ENCODE measurements at places on chromosomes 11 and 22. TPM values are rescaled to one million over a fixed set of nuclear protein-coding genes. Genes with fewer than 3 reads are reported as not detected.

The HARBI1 gene
- total RNA-seq: 4.4 TPM

The C11orf68 gene
- 9.5 TPM for total RNA-seq

The ART1 gene
- total RNA-seq: not detected

The MUC2 gene
- 881 TPM for total RNA-seq

The MOV10L1 gene
- not detected for total RNA-seq

The DDIAS gene
- 0.27 TPM for total RNA-seq

The HSD17B12 gene
- 69.0 TPM for total RNA-seq

The ANO9 gene
- total RNA-seq: 161 TPM

The OR10G8 gene
- not detected for total RNA-seq

The SPATA19 gene
- total RNA-seq: not detected

The THOC5 gene
- total RNA-seq: 36.3 TPM

The C11orf52 gene
- total RNA-seq: 15.7 TPM

The RNF214 gene
- 15.0 TPM for total RNA-seq

The MMP11 gene
- 17.3 TPM for total RNA-seq

The IGLL1 gene
- total RNA-seq: not detected

The TNNI2 gene
- 9.3 TPM for total RNA-seq

GRCh38 chr11:126336138-126336541 lies 19.3 kb upstream of the ST3GAL4 start:
- no peak for DNase-seq

- DNase-seq: no peak
These were observed 14.2 kb downstream of the LINC01488 start for GRCh38 chr11:69495441-69496201.

GRCh38 chr11:72781063-72781312 lies 12.9 kb downstream of the STARD10 start:
- peak; percentile 70 for DNase-seq

DNA sequence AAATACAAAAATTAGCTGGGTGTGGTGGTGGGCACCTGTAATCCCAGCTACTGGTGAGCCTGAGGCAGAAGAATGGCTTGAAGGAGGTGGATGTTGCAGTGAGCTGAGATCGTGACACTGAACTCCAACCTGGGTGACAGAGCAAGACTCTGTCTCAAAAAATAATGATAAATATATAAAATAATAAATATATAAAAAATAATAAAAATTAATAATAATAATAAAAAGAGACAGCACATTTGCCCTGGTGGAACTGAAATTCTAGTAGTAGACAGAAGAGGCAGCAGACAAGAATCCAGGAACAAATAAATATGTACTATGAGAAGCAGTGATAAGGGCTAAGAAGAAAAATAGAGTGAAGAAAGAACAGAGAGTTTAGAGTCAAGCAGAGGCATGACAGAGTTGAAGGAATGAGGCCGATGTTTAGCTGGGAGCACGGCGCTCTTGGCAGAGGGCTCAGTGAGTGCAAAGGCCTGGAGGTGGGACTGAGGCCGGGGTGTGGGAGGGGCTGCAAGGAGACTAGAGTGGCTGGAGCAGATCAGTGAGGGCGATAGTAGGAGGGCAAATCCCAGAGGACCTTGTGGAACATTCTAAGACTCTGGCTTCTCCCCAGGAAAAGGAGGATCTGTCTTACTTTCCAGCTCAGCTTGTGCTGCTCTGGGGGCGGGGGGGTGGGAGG lies 410.3 kb downstream of the MN1 start:
- DNase-seq: no peak

GRCh38 chr11:57604296-57605027 lies 7.0 kb downstream of the SERPING1 start:
- DNase-seq: no peak

GRCh38 chr11:121557348-121557747 lies 104.6 kb upstream of the SORL1-AS1 start:
- DNase-seq: no peak

DNA sequence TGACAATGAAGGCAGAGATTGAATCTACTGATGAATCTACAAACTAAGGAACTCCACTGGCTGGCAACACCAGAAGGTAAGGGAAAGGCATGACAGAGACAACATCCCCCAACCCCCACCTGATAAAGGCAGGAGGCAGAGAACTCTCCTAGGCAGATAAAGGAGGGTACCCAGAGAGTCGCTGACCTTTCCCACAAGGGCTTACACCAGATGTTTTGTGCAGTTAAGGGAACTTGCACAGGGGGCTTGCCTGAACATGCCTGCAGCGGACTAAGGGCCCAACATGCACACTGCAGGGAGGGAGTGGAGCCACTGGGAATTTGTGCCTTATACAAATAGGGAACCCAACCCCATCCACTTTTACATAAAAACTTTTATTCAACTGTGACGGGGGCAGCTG lies 1996.9 kb upstream of the RAG2 start:
- no peak for DNase-seq

DNA sequence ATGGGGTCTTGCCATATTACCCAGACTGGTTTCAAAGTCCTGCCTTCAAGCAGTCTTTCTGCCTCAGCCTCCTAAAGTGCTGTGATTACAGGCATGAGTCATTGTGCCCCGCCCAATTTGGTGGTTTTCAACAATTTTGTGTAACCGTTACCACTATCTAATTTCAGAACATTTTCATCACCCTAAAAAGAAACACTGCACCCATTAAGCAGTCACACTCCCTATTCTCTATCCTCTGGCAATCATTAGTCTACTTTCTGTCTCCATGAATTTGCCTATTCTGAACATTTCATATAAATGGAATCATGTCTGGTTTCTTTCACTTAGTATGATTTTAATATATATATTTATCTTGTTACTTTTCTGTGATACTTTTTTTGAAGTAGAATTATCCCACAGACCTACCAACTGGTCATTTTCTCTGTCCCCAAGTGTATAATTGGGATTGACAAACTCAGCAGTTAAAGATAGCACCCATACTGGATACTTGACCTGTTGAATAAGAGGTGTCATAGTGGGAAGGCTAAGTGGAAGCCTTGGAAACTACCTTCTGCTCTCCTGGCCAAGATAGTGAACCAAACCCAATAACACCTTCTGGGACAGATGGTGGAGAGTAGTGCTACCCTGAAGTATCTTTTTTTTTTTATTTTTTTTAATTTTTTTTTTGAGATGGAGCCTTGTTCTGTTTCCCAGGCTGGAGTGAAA lies 64.8 kb downstream of the STIM1 start:
- DNase-seq: peak; percentile 79

DNA sequence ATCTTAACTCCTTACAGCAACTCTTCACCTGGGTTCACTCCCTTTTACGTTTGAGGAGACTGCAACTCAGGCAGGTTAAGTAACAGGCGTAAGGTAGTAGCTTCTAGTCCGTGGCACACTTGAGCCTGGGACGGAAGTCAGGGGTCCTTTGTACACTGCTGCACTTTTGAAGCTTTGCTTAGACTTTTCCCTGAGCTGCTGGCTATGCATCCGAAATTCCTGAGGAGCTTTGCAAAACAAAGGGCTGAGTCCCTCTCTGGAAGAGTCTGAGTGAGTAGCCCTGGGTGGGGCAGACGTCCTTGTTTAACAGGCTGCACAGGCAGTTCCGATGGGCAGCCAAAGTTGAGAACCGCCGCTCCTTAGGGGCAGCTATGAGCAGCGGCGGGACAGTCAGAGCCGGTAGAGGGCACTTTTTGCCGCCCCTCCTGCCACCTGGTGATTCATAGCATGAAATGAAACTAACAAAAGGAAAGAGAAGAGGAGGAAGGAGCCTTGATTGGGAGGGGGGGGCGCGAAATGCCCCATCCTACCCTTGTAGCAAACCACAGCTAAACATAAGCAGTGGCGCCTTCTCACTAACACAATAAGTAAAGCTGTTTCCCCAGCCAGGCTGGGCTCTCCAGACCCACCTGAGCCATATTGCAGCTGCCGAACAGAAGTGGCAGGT lies 1.4 kb downstream of the TMEM109 start:
- peak; percentile 90 for DNase-seq

- DNase-seq: no peak
These were observed 77.6 kb downstream of the MIAT start for GRCh38 chr22:26735019-26735409.

GRCh38 chr22:31995046-31995445 lies 48.0 kb upstream of the SLC5A1 start:
- DNase-seq: no peak

- DNase-seq: no peak
These were observed 211.3 kb downstream of the MYO18B start for GRCh38 chr22:25953276-25953675.

DNA sequence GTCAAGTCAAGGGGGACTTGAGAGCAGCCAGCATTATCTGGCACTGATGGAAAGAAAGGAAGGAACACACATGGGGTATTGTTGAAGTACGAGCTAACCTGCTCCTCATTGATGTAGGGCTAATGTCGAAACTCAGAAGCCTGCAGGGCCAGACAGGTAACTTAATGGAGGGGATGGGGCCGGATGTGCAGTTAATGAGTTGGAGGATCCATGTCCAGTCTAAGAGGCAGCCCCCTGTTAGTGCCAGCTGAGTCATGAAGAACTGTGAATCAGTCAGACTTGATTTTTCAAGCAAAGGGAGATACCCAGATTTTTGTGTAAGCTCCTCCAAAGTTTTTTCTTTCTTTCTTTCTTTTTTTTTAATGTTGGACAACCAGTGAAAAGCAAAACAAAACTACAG lies 65.6 kb downstream of the CECR2 start:
- no peak for DNase-seq

DNA sequence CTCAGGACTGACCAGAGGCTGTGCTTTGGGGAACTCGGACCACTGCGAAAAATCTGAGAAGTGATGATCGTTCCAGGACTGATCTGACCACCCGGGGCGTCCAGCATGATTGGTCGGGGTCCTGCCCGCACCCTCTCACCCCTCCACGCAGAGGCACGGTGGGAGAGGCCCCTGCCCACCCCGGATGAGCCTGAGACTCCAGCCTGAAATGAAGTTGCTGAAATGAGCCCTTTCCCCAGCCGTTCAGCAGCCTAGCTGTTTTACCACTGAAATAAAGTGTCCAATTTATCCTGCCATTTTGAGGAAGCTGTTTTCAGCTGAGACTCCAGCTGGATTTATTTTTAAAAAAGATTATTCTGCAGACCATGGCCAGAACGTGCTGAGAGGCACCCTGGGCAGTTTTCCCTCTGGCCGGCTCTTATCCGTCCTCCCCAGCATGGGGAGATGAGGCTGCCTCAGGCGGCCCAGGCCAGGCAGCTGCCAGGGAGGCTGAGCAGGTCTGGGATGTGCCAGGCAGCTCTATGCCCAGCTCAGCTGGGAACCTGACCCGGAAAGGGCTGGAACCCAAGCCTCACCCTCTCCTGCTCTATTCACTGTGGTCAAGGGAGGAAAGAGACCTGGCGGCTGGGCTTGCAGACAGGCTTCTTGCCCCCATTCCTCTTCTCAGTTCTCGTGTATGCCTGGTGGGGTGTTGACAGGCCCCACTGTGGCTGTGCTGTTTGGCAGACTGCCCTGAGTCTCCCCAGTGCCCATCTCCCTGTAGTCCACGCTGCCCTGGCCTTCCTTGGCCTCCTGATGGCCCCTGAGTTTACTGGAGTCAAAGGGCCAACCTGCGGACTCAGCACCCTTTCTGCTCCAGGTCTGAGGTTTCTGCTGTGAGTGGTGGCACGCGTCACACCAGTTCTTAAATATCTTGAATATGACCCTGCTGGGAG lies 161.0 kb upstream of the B3GAT1 start:
- no peak for DNase-seq

GRCh38 chr11:65375012-65375411 lies 7.4 kb downstream of the SLC25A45 start:
- peak; percentile 78 for DNase-seq

DNA sequence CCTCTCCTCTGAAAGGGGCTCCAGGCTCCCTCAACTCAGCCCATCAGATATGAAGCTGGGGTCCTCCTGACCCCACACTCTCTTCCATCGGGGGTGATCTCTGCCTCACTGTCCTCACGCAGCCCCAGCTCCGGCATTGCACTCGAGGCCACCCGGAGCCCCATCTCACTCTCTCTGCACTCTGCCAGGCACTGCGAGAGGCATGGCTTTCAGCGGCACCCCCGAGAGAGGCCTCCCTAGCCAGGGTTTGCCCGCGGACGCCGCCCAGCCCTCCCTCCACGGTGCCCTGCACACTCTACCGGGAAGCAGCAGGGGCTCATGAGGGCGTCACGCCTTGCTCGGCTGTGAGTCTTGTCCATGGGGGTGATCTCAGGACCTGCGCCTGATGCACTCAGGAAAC lies 436.2 kb downstream of the BRD1 start:
- peak; percentile 23 for DNase-seq

- DNase-seq: no peak
These were observed 38.0 kb downstream of the MYH9 start for GRCh38 chr22:36349726-36350125.

GRCh38 chr11:101718402-101718801 lies 134.6 kb upstream of the TRPC6 start:
- DNase-seq: no peak

DNA sequence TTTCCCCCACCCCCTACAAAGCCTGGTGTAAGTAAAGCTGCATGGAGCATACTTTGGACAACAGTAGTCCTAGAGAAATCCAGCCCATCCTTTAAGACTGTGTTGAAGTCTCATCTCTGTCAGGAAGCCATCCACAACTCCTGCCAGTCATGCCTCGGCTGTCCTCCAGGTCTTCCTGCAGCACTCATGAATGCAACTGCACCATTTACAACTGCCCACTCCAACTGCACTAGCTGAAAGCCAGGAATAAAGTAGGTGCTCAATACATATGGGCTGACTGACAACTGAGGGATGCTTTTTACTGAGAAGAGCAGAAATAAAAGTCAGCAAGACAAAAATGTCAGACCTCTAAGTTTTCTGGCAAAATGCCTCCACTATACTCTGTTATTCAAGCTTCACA lies 27.4 kb downstream of the IL18BP start:
- DNase-seq: no peak

DNA sequence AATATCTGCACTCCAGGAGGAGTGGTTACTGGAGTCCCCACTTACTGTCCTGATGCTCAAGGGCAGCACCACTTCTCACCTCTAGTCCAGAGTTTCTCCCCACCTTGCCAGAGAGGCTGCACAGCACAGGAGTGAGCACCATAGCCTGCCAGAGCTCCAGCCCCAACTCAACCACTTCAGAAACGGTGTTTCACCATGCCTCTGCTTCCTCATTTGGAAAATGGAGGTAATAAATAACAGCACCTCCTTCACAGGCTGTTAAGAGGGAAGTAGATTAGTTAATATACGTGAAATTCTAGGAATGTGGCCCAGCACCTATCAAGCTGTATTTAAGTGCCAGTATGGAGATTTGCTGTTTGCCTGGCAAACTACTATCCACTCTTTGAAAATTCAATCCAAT lies 63.0 kb downstream of the GALNT18 start:
- DNase-seq: no peak

DNA sequence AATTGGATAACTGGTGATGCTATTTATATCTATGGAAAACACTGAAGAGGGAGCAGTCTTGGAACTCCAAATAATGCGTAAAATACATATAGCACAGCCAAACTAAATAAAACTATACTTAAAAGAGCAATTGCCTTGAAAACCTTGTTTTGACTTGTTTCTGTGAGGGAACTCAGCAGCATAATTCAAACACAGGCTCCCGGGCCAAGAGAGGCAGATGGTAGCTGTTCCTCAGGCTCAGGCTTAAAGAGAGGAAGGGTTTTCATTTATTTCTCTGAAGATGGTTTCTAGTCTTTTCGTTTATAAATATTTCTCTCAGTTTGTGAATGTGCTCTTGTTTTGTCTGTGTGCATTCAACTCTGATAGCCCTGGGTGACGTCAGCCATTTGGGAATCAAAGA lies 82.4 kb downstream of the FANCF start:
- DNase-seq: no peak

GRCh38 chr22:17753401-17753989 lies 20.8 kb downstream of the BID start:
- DNase-seq: no peak
